ENCODE measurements at places on chromosomes 6 and 20.
A peak's percentile ranks its signal among the peaks of the same experiment; 100 is the strongest.

- DNase-seq = peak; percentile 53
- H3K4me1 ChIP-seq = peaks cover 8% of the 10 kb centered on the region
- no peaks in the 10 kb centered on the region for H3K27me3 ChIP-seq
- H3K36me3 ChIP-seq = no peaks in the 10 kb centered on the region
These were observed 58.4 kb downstream of the PDE7B start for GRCh38 chr6:135909737-135910387.

DNA sequence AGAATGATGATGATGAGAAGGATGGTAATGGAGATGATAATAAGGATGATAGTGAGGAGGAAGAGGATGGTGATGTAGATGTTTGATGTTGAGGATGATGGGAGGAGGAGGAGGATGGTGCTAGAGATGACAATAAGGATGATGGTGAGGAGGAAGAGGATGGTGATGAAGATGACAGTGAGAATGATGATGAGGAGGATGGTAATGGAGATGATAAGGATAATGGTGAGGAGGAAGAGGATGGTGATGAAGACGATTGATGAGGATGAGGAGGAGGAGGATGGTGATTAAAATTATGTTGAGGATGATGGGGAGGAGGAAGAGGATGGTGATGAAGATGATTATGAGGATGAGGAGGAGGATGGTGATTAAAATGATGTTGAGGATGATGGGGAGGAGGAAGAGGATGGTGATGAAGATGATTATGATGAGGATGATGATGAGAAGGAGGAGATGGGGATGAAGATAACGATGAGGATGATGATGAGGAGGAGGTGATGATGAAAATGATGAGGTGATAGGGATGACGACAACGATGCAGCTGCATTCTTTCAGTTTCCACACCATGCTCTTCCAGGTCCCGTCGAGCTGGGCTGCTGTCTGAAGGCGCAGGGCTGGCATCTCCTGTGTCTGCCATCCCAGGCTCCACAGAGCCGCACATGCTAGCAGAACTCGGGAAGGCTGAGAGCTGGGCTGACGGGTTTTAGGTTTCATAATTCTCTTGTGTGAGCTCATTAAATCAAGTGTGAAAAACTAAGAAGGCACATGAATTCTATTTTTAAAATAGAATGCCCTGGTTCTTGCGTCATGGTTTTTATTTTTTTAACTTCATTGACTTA lies 274.9 kb downstream of the SMOC2 start:
- H3K27ac ChIP-seq = no peak overlapping the region
- no peak overlapping the region for H3K4me3 ChIP-seq
- H3K36me3 ChIP-seq = no peaks in the 10 kb centered on the region
- H3K27me3 ChIP-seq = peaks cover 15% of the 10 kb centered on the region
- no peak for DNase-seq

DNA sequence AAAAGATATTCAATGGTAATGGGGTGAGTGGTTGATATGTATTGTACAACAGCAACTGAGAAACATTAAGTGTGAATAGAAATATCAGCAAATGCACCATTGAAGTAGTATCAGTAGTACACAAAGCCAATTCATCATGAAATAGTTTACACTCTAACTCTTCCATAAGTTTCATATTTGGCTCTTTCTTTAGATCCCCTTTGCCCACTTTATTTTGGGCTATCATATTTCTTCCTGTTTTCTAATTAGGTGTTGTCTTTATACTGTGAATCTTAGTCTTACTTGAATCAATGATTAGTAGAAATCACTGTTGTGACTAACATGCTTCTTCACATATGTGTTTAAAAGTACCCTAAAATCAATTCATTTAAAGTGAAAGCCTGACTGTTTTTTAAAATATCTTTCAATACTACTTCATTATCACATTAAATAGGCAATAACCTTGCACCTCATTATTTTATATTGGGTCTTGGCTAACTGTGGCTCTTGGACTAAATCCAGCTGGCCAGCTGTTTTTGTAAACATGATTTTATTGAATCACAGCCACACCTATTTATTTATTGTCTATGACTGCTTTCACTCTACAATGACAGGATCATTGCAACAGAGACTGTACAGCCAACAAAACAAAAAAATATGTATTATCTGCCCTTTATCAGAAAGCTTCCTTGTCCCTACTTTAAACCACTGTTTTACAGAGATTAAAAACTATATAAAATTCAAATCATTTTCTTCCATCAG lies 38.9 kb downstream of the EYS start:
- no peak for DNase-seq
- no peaks in the 10 kb centered on the region for H3K4me1 ChIP-seq
- H3K27ac ChIP-seq = no peak overlapping the region
- no peak overlapping the region for H3K4me3 ChIP-seq

GRCh38 chr20:36628076-36628475 lies 17.9 kb downstream of the SLA2 start:
- no peak overlapping the region for H3K4me3 ChIP-seq
- H3K36me3 ChIP-seq = peaks cover 96% of the 10 kb centered on the region
- no peaks in the 10 kb centered on the region for H3K27me3 ChIP-seq
- H3K4me1 ChIP-seq = peaks cover 63% of the 10 kb centered on the region
- H3K27ac ChIP-seq = peak overlapping the region; percentile 78
- no peak for DNase-seq

DNA sequence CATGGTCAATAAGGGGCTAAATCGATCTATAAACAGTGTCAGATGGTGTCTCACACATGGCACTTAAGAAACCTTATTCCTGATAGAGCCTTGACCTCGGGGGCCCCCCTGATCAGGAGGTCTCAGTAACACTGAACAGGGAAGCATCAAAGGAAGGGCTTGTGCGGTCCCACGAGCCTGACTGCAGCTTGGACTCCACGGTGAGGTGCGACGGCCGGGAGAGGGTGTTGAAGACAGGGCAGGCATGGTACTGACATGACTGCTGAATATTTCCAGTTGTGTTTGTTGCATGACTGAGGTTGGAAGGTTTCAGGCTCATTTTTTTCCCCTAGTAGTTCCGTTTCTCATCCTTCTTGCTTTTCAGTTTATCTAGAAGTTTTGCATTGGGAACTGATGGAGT lies 107.1 kb upstream of the JAG1 start:
- H3K27ac ChIP-seq = no peak overlapping the region
- no peaks in the 10 kb centered on the region for H3K4me1 ChIP-seq
- no peak for DNase-seq

DNA sequence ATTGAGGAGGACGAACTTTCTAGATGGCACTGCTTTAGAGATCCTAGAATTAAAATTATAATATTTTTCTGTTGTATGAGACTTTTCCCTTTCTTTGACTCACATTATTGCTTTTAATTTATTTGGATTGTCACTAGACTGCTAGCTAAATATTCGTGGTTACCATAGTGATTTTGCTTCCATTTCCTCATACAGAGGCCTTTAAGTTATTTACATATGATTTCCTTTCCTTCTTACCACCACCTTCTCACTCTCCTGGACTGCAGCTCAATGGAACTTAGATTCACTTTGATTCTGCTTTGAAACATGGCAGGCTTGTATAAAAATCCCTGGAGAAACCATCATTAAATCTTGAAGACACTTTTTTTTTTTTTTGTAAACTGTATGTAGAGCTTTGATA lies 222.9 kb downstream of the LAMA2 start:
- H3K27ac ChIP-seq = no peak overlapping the region
- DNase-seq = no peak
- no peak overlapping the region for H3K4me3 ChIP-seq
- H3K36me3 ChIP-seq = no peaks in the 10 kb centered on the region
- no peaks in the 10 kb centered on the region for H3K4me1 ChIP-seq
- peaks cover 15% of the 10 kb centered on the region for H3K27me3 ChIP-seq

DNA sequence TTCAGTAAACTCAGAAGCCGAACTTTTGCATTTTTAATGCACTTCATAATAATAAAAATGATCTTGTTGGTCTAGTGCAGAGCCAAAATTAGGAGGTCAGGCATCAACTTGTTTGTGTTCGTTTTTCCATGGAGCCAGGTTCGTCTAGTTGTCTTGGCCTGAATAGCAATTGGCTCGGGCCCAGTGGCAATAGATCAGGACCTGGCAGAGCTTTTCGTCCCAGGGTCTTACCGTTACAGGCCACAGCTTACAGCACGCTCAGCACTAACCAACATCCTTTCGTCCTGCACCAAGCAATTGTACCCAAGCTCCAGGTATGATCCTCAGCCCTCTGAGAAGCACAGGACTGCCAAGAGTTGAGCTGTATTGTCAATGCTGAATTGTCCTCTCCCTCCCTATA lies 240.5 kb upstream of the PLN start:
- DNase-seq = no peak
- H3K27me3 ChIP-seq = no peaks in the 10 kb centered on the region
- no peak overlapping the region for H3K4me3 ChIP-seq
- H3K4me1 ChIP-seq = no peaks in the 10 kb centered on the region
- H3K27ac ChIP-seq = no peak overlapping the region

DNA sequence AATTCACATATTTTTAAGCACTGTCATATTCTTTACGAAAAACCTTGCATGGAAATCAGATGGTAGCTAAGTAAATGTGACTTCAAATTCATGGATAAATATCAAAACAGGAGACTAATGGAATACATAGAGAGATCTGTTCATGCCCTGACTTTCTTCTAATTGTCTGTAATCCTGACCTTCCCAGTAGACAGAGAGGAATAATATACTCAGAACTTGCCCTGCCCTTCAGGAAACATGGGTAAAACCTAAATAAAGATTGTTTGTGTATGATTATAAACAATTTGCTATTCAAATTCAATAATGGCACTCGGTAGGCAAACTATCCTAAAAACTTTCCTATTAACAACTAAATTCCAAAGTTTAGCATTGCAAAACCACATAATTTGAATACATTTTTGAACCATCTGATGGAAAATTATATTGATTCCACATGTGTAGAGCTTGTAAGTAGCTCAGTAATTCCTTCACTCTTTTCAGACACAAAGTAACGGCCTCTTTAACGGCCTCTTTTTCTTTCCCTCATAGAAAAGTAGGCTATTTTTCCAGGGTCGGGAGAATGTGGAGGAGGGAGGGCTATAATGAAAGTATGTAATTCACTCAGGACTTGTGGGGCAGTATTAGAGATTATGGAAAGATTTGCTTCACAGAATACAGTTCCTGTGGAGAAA lies 227.6 kb downstream of the ALDH8A1 start:
- no peaks in the 10 kb centered on the region for H3K4me1 ChIP-seq
- no peaks in the 10 kb centered on the region for H3K36me3 ChIP-seq
- H3K27me3 ChIP-seq = peaks cover 21% of the 10 kb centered on the region

GRCh38 chr6:54856129-54856528 lies 9.6 kb downstream of the FAM83B start:
- DNase-seq = no peak
- no peak overlapping the region for H3K4me3 ChIP-seq

DNA sequence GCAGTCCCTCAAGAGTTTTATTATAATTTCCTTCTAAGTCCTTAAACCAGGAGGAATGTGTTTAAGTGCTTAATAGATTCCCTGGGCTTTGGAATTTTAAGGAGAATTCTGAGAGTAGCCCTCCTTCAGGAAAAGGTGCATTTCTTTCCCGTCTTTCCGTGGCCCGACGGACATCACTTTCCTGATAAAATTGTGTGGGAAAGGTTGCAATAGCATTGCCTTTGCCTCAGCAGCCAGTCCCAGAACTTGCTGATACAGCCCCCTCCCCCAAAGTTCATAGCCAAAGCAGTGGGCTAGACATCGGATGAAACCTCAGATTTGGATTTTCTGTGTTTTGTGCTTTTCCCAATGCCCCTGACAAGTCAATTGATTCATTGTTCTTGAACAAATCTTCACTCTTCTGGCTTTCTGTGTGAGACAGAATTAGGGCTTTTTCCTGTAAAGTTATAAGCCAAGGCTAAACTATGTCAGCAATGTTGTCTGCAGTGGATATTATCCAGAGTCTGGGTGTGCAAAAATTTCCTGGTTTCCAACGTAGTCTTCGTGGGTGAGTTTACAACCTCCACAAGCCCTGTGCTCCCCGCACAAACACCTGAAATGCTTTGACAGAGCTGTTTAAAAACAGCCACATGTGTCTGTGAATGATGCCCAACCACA lies 1.1 kb upstream of the SMOC2 start:
- no peak overlapping the region for H3K27ac ChIP-seq
- peaks cover 68% of the 10 kb centered on the region for H3K27me3 ChIP-seq
- no peaks in the 10 kb centered on the region for H3K4me1 ChIP-seq
- no peak for DNase-seq

- H3K36me3 ChIP-seq = no peaks in the 10 kb centered on the region
- peaks cover 42% of the 10 kb centered on the region for H3K27me3 ChIP-seq
- no peaks in the 10 kb centered on the region for H3K4me1 ChIP-seq
- H3K27ac ChIP-seq = no peak overlapping the region
- H3K4me3 ChIP-seq = no peak overlapping the region
- DNase-seq = no peak
These were observed 23.3 kb upstream of the SIRPA start for GRCh38 chr20:1871807-1872458.

GRCh38 chr6:2110504-2110903 lies 134.9 kb downstream of the GMDS start:
- H3K4me1 ChIP-seq = peaks cover 42% of the 10 kb centered on the region
- DNase-seq = peak; percentile 59
- peak overlapping the region; percentile 65 for H3K4me3 ChIP-seq
- H3K27ac ChIP-seq = peak overlapping the region; percentile 98

DNA sequence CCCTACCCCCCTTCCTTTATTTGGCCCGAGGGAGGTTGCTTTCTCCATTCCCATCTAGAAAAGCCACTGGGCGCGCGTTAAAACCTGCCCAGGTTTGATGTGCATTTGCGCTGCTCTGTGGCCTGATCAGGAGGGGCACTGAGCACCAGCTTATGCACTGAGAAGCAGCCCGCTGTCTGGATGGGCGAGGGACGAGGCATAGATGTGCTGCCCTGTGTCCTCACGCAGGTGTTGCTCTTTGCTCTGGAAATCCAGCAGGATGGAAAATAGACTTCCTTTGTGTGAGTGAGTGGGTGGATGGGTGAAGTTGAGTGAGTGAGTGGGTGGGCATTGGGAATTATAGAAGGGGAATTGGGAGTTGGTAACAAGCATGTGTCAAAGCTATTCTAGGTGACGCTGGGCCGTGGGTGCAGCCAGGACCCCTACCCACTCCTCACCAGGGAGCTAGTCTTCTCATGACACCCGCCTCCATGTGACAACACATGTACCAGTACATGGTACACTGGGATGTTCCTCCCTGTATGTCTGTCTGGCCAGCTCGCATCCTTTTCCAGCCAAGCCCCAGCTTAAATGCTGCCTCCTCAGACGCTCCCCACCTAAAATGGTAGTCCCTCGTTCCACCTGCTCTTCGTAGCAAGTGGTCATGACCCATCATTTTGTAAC lies 162.6 kb downstream of the DTNBP1 start:
- DNase-seq = peak; percentile 23
- H3K27ac ChIP-seq = peak overlapping the region; percentile 34
- H3K4me1 ChIP-seq = no peaks in the 10 kb centered on the region
- H3K27me3 ChIP-seq = no peaks in the 10 kb centered on the region
